ENCODE measurements at places on chromosomes 6 and 20. TPM values are rescaled to one million over a fixed set of nuclear protein-coding genes. Genes with fewer than 3 reads are reported as not detected.

Gene CCDC167
- 19.5 TPM for total RNA-seq

Gene LCA5
- total RNA-seq, result 3.0 TPM

Gene PDE7B
- total RNA-seq, result 10.3 TPM

Gene XPO5
- total RNA-seq, result 19.9 TPM

Gene SPATS1
- total RNA-seq, result not detected

Gene TXLNB
- total RNA-seq, result 60.4 TPM

All from left cardiac atrium (tissue), 4 donors.